Ecto neural progenitor cell (in vitro differentiated cells): ENCODE measurements at places on chromosomes 13 and 19.

GRCh38 chr13:20102525-20103180 lies 58.2 kb downstream of the GJA3 start:
- DNase-seq: no peak

DNA sequence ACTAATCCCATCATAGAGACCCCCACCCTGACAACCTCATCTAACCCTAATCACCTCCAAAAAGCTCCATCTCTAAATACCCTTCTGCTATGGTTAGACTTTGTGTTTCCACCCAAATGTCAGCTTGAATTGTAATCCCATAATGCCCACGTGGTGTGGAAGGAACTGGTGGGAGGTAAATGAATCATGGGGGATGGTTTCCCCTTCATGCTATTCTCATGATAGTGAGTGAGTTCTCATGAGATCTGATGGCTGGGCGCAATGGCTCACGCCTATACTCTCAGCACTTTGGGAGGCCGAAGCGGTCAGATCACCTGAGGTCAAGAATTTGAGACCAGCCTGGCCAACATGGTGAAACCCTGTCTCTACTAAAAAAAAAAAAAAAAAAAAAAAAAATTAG lies 2.6 kb downstream of the VMAC start:
- DNase-seq: no peak

DNA sequence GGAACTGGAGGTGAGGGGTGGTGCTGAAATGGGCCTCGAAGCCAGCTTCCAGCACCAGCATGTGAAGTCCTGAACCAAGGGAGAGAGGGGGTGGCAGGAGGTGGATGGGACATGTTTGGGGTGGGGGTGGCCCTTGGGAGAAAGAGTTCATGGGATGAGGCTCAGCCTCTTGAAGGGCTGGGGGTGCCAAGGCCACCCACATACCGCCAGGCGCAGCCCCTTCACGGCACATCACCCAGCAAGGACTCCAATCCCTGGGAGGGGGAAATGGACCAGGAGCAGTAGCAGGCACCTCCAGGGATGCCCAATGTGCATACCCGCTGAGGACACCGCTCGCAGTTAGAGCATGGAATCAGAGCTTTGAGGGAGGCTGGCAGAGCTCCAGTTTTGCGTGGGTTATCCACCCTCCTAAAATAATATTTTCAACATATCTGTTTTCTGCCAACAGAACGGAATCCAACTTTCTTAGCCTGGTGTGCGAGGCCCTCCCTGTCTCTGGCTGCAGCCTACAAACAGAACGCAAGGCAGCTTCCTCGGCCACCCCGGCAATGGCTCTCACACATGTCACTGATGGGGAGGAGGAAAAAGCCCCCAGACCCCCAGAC lies 140.5 kb upstream of the VSTM2B start:
- DNase-seq: no peak

GRCh38 chr13:28817204-28817603 lies 2.9 kb upstream of the MTUS2 start:
- DNase-seq: no peak

DNA sequence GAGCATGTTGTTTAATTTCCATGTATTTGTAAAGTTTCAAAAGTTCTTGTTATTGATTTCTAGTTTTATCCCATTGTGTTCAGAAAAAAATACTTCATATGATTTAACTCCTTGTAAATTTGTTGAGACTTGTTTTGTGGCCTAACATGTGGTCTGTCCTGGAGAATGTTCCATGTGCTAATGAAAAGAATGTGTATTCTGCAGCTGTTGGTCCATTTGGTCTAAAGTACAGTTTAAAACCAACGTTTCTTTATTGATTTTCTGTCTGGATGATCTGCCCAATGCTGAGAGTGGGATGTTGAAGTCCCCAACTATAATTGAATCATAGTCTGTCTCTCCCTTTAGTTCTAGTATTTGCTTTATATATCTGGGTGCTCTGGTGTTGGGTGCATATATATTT lies 34.9 kb upstream of the TPP2 start:
- no peak for DNase-seq

DNA sequence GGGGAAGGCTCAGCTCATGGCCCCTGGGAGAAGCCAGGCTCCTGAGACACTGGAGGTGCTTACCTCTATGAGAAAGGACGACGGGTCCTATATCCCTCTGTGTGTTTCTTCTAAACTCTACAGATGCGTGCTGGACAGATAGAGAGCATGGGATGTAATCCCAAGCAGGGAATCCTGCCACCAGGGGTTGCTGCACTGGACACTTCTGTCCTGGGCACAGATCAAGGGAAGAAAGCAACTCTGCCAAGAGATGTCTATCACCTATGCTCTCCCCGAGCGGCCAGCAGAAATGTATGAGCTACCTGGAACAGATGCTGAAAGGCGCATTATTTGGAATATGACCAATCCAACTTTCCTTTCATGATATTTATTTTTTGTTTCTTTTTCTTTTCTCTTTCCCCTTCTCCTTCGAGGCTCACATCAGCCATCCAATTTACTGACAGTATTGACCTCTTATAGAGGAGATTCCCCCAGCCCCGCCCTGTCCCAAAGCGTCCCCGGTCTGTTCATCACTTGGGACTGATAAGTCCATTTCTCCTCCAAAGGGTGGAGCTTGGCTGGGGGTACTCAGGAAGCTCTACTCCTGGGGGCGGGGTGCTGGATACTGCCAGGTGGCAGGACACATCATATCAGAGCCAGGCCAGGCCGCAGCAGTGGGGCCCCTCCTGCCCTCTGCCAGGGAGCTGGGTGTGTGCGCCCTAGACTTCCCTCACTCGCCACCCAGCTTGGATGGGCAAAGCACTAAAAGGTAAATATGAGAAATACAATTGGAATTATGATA lies 34.2 kb downstream of the TSHZ3 start:
- DNase-seq: no peak

DNA sequence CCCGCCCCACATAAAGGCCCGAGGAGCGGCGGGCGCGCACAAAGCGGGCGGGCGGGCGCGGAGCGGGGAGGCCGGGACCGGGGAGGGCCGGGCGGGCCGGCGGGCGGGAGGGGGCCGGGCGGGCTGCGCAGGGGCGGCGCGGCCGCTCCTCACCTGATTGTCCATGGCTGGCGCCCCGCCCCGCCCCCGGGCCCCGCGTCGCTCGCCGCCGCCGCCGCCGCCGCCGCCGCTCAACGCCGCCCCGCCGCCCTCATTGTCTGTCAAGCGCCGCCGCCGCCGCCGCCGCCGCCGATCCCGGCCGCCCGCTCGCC lies 200 bp downstream of the MLLT1 start:
- no peak for DNase-seq

GRCh38 chr19:37966211-37966661 lies 59.2 kb downstream of the SIPA1L3 start:
- DNase-seq: no peak

- no peak for DNase-seq
Measured at GRCh38 chr19:10756371-10756770, 38.5 kb downstream of the DNM2 start.

DNA sequence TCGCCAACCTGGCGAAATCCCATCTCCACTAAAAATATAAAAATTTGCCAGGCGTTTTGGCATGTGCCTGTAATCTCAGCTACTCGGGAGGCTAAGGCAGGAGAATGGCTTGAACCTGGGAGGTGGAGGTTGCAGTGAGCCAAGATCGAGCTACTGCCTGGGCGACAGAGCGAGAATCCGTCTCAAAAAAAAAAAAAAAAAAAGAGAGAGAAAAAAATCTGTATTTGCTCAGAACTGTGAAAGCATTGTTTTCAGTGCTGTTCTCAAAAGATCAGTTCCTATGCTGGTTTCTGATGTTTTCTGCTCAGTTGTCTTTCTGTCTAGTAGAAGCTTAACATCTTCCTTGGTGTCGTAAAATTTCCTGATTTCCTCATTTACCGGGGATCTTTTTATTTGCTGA lies 2.5 kb downstream of the SF3A2 start:
- DNase-seq: no peak

DNA sequence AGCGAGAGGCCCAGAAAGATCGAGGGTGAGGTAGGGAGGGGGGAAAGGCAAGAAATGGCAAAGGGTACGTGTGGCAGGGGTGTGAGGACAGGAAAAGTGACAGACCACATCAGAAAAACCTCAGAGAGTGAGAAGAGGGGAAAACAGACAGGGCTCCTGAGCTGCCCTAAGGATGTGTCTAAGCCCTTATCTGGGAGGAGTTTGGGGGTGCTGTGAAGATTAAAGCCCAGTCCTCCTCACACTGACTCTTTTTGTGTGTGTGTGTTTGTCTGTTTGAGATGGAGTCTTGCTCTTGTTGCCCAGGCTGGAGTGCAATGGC lies 703 bp upstream of the PTH2 start:
- DNase-seq: no peak

GRCh38 chr13:61021838-61022237 lies 393.8 kb downstream of the PCDH20 start:
- DNase-seq: no peak

DNA sequence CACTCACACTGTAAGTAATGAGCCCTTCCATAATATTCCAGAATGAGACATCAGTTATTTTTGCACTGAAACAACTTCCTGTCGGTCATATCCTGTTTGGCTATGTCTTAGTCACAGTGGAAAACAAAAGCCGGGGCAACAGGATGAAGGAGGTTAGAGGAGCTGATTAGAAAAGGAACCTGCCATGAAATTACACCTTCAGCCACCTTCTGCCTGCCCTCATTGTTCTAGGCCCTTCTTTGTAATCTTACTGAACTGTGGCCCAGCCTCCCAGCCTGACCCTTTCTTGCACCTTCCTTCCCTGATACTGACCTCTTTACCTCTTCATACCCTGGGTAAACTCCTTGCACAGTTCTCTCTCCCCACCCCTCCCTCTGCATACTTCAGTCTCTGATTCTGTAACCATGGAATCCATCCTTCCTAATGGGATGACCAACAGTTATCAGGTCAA lies 67.3 kb downstream of the DOCK9 start:
- DNase-seq: peak; percentile 55

- DNase-seq: no peak
Measured at GRCh38 chr19:8477889-8478288, 24.6 kb downstream of the PRAM1 start.

DNA sequence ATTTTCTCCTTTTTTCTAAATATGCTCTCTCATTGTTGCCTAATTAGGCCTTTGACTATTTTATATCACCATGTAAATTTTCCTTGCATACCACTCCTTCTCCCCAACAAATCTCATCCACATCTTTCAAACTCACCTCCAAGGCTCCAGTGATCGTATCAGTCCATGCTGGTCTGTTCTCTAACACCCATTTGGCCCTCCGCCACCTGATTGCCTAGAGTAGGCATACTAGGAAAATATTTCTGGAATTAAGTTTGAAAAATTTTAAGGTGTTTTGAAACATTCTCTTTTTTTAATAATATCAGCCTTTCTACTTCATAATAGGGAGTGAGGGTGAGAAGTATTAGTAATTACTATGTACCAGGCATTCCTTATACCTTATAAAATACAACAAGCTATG lies 473.9 kb downstream of the FGF9 start:
- no peak for DNase-seq
